Caco-2 (cell line): ENCODE measurements at places on chromosomes 7 and 10. TPM values are rescaled to one million over a fixed set of nuclear protein-coding genes. Genes with fewer than 3 reads are reported as not detected.

The KCNIP2 gene
- 5.5 and 6.1 TPM in 2 replicates for total RNA-seq

DNA sequence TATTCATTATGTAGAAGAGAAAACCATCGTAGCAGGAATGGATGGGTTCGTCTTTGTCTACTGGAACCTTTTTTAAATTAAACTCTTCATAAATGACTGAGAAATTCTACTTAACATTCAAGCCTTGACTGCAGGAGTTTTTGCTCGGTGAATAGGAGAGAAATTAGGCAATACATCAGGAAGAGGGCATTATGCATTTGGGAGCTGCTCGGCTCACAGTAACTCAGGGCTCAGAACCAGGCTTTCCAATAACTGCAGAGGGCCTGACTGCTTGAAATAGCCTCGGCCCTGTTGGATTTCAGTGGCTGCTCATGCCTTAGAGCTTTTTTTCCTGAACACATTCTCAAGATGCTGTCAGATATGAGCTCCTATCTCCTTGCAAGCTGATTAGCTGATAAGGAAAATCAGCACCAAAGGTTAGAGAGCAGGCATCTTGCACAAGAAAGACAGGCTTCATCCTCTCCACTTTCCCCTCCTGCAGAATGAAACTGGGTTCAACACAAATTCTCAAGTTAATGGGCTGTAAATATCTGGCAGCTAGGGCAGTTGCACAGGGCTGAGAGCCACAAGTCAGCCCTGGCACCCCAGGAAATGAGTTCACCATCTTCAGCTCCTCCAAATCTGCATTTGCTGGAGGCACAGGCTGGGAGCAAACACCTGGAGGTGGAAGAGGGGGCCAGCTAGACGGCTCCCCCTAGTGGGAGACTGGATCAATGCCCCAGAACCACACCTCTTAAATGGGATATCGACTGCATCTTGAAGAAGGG is 24.3 kb downstream of the TECTB start:
- peak overlapping the region; percentile 50 for H3K27ac ChIP-seq
- H3K4me1 ChIP-seq: peaks cover 38% of the 10 kb centered on the region
- H3K4me3 ChIP-seq: no peak overlapping the region
- DNase-seq: peak; percentile 82
- no peaks in the 10 kb centered on the region for H3K27me3 ChIP-seq

- H3K27me3 ChIP-seq: no peaks in the 10 kb centered on the region
- DNase-seq: peak; percentile 73
- H3K36me3 ChIP-seq: no peaks in the 10 kb centered on the region
- H3K4me1 ChIP-seq: peaks cover 19% of the 10 kb centered on the region
Measured at GRCh38 chr7:38932509-38933168, 23.6 kb upstream of the VPS41 start.

DNA sequence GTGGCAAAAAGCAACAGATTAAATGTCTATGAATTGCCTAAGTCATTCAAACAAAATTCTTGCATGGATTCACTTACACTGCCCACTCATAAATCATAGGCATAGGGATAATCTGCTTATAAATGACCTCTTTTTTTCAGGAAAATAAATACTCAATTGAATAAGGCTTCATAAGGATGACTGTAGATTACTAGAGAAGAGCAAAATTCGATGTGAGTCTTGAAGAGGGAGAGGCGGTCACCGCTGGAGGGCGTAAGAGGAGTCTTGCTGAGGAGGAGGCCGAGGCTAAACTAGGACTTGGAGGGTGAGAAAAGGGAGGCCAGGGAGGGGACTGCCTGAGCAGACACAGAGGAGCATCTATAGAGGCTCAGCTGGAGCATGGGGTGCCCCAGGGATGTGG is 135.4 kb upstream of the RSU1 start:
- H3K36me3 ChIP-seq: no peaks in the 10 kb centered on the region
- DNase-seq: no peak
- H3K4me3 ChIP-seq: no peak overlapping the region
- no peaks in the 10 kb centered on the region for H3K4me1 ChIP-seq
- no peaks in the 10 kb centered on the region for H3K27me3 ChIP-seq
- H3K27ac ChIP-seq: no peak overlapping the region

DNA sequence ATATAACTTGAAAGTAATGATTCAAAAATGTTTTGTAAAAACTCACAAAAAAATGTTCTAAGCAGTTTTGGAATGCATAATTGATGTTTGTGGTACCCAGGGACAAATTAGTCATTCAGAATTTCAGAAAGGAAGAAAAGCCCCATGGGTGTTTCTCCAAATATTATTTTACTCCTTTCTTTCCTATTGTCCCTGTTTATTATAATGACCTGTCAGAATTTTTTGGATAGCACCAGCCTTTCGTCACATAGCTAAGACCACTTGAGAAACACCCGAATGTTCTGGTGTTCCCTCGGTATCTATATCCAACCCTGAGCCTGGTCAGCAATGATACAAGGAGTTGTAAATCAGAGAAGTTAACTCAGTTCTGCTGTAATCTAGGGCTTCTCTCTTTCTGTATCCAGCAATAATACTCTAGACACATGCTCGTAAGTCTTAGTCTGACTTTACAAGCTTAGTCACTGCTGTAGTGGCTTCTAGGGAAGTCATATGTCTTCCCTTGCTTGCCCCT is 64.8 kb upstream of the MEOX2 start:
- no peak for DNase-seq
- no peaks in the 10 kb centered on the region for H3K27me3 ChIP-seq

DNA sequence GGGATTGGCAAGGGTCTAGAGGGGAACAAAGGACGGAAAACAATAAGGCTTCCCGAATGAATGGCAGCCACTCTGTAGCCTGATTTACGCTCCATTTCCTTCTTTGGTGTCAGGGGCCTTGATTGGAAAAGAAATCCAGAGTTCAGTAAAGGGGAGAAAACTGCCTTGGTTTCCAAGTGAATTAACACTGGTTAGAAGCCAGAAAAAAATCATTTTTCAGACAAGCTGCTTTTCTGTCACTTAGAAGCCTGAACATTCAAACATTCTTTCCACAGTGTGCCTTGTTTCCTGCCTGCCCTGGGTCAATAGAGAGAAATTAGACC is 283 bp upstream of the TRDMT1 start:
- H3K4me1 ChIP-seq: peaks cover 20% of the 10 kb centered on the region
- no peaks in the 10 kb centered on the region for H3K27me3 ChIP-seq
- no peaks in the 10 kb centered on the region for H3K36me3 ChIP-seq
- peak overlapping the region; percentile 59 for H3K4me3 ChIP-seq
- H3K27ac ChIP-seq: peak overlapping the region; percentile 98

DNA sequence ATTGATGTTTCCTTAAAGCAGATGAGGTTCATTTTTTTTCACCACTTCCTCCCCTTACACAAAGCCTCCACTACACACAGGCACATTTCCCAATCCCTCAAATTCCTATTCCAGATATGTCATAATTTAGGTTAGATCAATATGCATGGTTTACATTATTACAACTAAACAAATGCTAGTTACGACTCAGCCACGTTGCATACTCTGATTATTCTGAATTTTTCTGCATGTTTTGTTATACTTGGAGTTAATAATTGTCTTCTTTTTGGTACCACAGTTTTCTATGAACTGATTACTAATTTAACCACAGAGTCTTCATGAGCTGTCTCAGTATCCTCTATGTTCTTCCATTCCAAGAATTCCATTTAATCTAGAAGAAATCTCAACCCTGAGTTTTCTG is 4.4 kb upstream of the BICC1 start:
- no peaks in the 10 kb centered on the region for H3K4me1 ChIP-seq
- no peak overlapping the region for H3K27ac ChIP-seq
- H3K36me3 ChIP-seq: no peaks in the 10 kb centered on the region
- no peak for DNase-seq
- no peaks in the 10 kb centered on the region for H3K27me3 ChIP-seq
- no peak overlapping the region for H3K4me3 ChIP-seq
